ENCODE measurements at places on chromosomes 6 and 20.

DNA sequence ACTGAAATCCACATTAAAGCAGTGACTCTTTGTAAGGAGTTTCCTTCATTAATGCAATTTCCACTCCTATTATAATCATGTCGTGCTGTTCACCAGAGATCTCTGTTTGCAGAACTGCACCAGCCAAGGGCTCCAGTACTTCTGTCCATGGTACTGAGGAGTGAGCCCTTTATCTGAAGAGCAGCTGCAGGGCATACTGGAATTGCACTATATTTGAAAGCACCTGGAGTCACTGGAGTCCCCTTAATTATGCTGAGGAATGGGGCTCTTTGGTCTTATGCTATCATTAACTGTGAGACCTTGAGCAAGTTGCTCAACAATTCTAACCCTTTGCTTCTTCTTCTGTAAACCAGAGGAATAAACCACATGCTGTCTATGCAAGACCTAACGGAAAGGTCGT, 61.7 kb upstream of the NUP153 start:
- DNase-seq = no peak

DNA sequence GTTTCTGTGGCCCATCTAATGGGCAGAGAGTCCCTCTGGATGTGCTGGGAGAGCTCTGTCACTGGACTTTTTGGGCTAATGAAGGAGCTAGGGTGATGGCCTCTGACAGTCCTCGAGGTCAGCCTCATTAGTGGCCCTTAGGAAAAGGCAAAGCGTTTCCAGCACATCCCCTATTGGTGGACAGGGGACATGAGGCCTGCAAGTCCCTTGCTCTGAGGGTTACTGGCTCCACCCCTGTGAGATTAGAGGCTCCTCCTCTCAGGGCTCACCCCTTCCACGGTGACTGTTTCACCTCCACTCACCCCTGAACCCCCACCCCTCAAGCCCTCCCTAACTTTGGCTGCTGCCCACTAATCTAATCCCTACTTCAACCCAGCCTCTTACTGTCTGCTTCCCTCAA, 12.8 kb upstream of the FANCE start:
- no peak for DNase-seq

DNA sequence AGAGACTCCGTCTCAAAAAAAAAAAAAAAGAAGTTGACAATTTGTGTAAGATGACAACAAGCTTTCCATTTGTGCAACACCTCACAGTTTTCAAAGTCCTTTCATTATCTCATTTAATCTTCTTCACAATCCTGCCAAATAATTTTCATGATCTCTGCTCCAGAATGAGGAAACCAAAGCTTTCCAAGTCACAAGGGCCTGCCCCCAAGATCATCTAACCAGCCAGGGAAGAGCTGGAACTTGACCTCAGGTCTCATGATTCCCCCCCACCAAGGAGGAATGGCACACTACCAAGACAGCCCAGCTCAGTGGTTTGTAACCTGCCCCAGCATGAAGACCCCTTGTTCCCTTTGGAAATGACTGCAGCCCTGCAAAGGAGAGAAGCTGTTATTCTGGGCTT, 74.0 kb upstream of the PIM1 start:
- DNase-seq = no peak

- no peak for DNase-seq
Observed at GRCh38 chr20:3116341-3116740, 31.8 kb upstream of the AVP start.

DNA sequence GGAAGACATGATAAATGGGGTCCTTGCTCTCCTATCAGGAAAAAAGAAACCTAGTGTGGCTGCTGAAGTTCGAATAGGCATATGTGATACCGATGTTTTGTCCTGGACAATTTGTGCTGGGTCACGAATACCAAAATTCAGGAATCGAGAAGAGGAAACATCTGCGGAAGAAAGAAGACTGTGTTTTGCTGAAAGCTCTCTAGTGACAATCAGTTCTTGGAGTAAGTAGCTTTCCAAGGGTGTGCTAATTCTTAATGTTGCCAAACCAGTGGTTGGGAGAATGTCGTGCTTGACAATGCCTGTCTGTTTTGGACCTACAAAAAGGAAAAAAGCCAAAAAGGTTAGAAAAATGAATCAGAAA, 956.1 kb downstream of the PHF3 start:
- no peak for DNase-seq

DNA sequence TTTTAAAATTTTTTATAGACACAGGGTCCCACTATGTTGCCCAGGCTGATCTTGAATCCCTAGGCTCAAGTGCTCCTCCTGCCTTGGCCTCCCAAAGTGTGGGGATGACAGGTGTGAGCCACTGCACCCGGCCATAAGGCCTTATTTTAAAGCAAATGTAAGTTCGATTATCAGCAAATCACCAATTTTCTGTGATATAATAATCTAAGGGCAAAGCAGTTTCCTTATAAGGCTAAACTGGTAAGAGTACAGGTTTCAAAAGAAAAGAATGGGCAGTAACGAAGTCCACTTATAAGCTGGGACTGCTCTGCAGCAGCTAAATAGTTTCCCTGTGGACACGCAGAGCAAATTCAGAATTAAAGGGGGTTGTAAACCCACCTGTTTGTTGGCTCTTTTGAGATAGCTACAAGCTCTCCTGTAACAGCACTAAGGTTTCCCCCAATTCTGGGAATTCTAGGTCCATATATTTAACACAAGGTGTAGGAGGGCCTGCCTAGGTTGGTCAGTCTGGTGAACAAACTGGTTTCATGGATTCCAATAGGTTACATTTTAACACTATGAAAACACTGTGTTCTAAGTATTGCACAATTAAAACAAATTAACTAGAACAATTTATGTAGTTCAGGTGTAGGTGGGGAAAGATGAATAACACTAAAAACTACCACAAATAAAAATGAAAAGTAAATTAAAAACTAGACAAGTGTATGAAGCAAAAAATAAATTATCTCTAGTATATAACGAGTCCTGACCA, 26.3 kb downstream of the LHFPL5 start:
- DNase-seq = no peak

DNA sequence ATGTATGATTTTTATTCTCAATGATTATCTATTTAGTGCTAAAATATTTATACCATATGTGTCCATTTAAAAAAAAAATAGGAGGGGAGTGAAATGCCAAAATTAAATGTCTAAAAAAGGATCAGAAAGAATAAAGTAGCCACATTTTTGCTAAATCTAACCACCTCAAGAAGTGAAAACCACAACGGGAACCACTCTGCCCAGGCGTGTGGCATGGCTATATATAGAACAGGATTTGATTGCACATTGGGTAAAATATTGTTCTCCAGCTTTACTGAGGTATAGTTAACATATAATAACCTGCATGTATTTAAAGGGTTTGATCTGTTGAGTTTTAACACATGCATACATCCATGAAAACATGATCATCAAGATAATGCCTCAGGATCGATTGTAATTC, 19.0 kb upstream of the AFDN start:
- DNase-seq = no peak

DNA sequence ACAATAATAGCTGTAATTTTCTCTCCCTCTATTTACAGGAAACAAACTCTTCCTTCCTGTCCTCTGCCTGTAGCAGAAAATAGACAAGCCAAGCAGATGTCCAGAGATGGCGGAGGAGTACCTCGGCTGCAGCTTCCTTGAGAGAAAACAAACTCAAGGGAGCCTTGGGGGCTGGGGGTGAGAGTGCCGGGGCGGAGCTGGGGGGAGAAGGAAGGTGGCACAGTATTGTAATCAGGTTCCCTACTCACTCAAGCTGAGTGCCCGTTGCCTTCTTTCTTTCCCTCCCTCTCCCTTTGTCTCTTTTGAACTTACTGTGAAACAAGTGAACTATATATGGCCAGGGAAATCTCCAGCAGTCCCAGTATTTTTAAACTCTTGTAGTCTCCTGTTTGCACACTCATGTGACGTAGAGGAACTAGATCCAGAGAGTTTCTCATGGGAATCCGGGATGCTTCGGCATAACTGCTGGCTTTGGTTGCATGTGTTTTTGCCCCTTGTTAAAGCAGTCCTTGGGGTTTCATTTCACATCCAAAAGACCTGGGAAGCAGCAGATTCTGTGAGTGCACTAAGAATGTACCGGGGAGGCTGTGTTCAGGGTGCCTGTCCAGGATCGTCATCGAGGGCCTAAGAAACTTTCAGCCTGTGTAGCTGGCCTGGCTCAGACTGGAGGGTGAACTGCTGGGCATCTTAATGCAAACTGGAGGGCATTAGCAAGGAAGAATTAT, 44.6 kb upstream of the HDDC2 start:
- DNase-seq = no peak

- DNase-seq = no peak
Observed at GRCh38 chr6:63676412-63677114, 41.0 kb downstream of the PHF3 start.

DNA sequence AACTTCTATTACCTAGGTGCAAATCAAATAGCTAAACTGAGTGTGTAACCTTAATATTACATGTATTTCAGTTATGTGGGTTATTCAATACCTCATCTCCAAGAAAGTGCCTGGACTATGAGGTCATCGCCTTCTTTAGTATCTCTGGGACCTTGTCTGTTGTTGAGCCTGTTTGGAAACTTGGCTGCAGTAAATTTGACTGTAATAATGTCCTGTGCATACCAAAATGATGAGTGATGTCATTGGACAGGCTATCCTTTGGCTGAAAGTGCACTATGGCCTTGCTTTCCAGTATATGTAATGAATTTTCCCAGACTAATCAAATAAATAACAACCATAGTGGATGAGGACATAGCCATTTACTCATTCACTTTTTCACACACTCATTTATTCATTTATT, 455.1 kb downstream of the ADGRB3 start:
- DNase-seq = no peak

- no peak for DNase-seq
Observed at GRCh38 chr6:74715355-74716085, 490.3 kb downstream of the COL12A1 start.

GRCh38 chr20:53652090-53652858, 58.6 kb upstream of the ZNF217 start:
- no peak for DNase-seq

GRCh38 chr6:43070028-43070632, 6.0 kb upstream of the PTK7 start:
- DNase-seq = no peak

DNA sequence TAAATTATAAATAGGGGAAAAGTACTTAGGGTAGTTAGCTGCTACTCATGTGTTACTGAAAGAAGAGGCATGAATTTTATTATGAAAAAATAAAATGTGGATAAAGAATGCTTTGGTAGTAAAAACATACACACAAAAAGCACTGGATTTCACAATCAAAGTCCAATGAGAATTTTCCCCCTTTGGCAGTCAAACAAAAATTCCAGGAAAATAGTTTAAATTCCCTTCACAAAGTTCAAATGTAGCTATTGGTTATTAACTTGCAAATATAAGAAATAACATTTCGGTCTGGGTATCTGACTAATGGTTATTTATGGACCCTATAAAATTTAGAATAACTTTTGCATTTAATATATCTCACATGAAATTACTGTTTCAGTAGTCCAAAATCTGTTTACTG, 210.4 kb downstream of the FOXC1 start:
- DNase-seq = no peak

GRCh38 chr6:110266996-110267395, 86.8 kb downstream of the CDC40 start:
- DNase-seq = no peak

DNA sequence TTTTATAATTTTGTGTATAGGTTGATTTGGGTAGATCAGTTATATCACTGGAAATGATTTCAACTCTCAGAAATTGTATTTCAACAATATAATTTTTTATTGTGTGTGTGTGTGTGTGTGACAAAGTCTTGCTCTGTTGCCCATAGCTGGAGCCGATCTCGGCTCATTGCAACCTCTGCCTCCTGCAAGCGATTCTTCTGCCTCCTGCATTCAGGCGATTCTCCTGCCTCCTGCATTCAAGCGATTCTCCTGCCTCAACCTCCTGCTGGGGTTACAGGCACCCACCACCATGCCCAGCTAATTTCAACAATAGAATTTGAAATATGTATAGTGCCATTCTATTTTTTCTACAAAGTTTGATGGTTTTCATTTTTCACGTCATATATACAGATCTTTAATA, 24.1 kb downstream of the AFDN start:
- DNase-seq = no peak

GRCh38 chr6:44185953-44186634, 27.5 kb downstream of the CAPN11 start:
- DNase-seq = no peak

- DNase-seq = no peak
Observed at GRCh38 chr6:56946368-56946767, 8.5 kb upstream of the BEND6 start.

DNA sequence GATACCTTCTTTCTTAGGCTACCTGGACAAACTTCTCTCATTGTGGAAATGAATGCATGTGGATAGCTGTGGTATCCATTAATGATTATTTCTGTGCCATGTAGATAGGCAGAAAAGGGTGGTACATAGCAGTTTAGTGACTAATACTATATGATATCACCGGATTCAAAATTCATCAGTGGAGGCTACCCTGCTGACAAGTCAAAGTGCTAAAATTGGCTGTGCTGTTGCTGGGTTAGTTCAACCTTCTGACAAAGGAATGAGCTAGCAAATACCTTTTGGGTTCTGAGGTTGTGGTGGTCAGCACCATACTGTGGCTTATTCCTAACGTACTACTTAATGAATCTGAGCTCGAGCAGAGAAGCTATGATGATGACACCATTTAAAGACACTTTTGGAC, 109.1 kb downstream of the TFAP2B start:
- no peak for DNase-seq

DNA sequence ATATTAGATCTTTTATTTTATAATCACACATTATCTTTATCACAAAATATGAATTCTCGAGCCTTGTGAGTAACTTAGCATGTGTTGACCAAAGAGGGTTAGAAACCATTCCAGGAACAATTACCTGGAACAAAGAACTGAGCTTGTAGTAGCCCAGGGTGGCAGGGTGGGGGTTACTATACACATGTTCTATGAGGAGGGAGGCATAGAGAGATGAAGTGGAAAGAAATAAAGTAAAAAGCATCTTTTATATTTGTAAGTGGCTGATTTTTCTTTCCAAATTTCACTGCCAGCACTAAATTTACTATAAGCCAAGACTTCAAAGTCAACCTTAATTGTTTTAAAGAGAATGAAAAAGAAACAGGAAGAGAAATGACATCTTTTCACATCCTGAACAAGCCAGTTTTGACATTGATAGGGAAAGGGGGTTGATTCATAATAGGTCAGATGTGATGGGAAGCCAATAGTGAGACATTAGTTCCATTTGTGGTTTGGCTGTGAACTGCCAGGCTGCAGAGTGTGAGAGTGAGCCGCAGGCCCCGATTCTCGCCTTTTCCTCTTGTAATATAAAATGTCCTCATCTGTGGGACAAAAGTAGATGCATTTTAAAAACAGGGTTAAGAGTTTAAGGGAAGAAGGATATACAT, 52.7 kb upstream of the MYB start:
- no peak for DNase-seq

- DNase-seq = no peak
Observed at GRCh38 chr6:90217506-90218127, 79.0 kb downstream of the BACH2 start.

GRCh38 chr6:7087491-7087979, 20.2 kb upstream of the RREB1 start:
- DNase-seq = no peak

Measured in activated T-helper 1 cell treated with anti-CD3 and anti-CD28 coated beads, Interleukin-2, amount 50 U/mL, for 16 hours (primary cell).